ENCODE measurements at places on chromosomes 1 and 21.

DNA sequence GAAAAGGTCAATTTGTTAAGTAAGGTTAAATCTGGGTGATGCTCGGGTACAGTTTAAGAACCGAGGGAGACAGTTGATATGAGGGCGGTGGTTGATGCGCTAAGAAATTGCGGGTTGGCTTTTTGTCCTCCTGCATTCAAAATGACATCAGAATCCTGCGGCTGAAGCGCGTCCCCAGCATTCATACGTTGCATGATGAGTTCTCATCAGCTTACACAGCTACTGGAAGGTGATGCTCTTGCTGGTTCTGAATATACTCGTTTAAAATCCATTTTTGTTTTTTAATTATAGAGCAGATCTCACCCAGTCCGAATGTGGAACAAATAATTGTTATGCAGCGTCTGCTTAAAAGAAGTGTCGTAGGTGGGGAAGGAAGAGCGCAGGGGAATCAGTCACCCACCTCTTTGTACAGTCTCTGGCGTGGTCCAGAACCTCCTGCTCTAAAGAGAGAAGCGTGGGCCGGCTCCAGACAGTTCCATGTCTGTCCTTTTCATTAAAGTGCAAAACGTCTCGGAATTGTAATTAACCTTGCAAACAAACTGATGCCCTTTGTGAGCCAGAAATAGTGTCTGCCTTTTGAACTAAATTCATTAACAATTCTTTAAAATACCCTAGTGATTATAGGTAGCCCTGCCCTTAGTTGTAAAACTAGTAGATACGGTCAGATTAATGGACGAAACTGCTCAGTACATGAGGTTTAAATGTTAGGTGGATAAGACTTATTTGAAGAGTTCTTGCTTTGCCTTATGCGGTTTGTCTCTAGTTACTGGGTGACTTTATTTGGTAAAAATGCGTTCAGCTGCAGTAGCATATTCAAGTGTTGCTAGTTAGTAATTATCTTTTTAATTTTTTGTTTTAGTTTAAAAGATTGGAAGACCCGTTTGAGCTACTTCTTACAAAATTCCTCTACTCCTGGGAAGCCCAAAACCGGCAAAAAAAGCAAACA lies 741 bp downstream of the RGS2 start:
- no peak for DNase-seq

- DNase-seq = no peak
Observed at GRCh38 chr21:35063428-35064172, 14.5 kb upstream of the RUNX1 start.

- no peak for DNase-seq
Observed at GRCh38 chr1:62209931-62210595, 15.4 kb downstream of the L1TD1 start.

GRCh38 chr21:26814386-26814785 lies 30.8 kb downstream of the ADAMTS1 start:
- DNase-seq = no peak

GRCh38 chr1:23634840-23635651 lies 56.6 kb upstream of the RPL11 start:
- peak; percentile 87 for DNase-seq

GRCh38 chr1:56429288-56429687 lies 150.1 kb downstream of the PLPP3 start:
- DNase-seq = no peak

DNA sequence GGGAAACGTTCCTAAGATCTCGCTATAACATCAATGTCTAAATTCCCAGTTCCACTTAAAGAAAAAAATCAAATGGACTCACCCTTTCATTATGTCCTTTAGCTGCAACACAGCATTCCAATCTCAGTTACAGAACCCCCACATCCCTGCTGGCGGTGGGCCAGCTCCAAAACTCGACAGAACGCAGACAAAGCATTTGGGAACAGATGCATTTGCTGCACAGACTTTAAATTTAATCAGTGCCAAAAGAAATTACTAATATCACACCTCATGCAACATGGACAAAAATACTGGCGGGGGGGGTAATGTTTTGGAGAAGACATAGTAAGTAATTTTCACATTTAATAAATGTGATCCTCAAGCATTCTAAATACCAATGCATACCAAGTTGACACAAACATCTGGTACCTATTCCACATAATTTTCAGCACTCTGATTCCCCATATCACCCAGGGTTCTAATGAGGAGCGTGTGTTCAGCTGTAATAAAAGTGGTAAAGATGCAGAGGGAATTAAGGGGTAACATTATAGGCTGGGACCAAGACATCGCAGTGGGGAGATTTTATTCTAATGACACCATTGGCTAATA lies 79.7 kb downstream of the TGFBR3 start:
- DNase-seq = no peak

DNA sequence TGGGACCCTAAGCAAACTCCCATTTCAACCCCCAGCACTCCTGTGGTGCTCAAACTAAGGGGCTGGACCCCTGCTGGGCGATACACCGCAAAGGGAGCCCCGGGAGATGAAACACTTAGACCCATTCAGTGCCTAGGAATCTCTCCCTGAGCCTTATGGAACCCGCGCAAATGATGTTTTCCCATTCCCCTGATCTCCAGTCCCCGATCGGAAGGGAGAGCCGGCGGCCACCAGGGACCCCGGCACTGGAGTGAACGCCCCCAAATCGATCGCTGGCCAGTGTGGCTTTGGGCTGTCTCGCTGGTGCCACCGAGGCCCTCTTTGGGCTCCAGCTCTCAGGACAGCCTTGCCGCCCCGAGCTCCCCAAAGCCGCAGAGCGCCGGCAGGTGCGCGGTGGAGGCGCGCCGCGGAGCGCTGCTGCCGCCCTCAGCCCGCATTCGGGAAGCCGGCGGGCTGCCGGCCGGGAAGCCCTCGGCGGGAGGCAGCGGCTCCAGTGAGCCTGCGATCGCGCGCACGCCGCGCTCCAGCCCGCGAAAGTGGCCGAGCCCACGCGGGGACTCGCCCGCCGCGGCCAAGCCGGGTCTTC lies 1.1 kb downstream of the PLXNA2 start:
- DNase-seq = no peak

GRCh38 chr1:30190511-30191153 lies 532.8 kb downstream of the MATN1 start:
- peak; percentile 51 for DNase-seq

DNA sequence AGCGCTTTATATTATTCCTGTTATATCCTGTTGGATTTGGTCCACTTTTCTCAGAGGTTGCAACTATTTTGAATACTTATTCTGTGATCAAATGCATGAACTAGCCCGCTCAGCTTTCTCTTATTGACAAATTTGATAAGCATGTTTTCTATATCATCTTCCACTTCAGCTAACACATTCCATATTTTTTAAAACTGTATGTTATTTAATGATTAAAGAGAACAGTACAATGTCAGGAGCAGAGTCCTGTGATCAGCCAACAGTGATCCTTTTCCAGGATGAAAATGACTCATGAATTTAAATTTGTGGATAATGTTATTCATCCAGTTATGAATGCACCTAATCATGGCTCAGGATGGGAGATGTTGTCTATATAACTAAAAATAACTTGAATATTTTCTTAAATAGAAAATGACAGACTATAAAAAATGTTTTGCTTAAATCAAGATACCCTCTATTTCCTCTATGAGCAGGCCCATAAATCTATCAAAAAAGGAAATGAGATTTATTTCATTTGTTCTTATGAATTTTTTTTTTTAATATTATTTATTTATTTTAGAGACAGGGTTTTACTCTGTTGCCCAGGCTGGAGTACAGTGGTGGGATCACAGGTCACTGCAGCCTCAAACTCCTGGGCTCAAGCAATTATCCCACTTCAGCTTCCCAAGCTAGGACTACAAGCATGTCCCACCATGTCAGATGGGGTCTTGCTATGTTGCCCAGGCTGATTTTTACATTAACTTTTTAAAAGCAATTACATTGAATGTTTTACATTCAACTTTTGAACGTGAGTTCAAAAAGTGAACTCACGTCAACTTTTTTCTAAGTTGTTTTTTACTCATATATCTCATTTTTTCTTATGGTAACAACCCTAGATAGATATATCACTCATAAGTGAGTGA lies 12.5 kb downstream of the BPNT1 start:
- no peak for DNase-seq

DNA sequence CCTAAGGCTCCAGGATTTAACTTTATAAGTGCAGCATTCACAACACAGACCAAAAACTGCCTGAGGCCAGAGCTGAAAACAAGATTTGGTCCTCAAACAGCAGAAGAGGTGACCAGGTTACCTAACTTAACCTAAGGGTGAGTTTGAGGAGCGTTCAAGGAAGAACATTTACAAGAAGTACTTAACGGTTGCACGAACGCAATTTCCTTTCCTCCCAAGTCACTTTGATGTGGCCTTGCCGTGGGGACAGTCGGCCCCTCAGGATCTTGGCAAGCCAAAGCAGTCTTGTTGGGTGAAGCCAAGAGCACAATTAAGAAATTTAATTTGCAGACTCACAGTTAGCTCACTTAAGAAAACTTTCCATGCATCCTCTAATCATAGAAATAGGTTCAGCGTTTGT lies 202.6 kb upstream of the COA6 start:
- DNase-seq = no peak

DNA sequence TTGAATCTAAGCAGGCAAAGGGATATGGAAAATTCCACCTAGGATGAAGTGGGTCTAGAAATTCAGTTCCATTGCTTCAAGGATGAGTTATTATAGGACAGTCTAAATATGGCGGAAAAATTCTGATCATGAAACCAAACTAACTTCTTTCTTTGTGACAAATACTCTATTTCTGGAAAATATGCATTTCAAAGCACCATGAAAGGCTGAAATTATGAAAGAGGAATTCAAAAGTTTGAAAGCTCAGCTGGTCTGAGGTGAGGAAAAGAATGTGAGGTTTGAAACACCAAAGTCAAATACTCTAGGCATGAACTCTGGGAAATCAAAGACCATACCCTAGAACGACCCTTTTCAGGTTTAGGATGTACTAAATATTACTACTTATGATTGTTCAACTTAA lies 36.4 kb upstream of the COL11A1 start:
- DNase-seq = no peak

DNA sequence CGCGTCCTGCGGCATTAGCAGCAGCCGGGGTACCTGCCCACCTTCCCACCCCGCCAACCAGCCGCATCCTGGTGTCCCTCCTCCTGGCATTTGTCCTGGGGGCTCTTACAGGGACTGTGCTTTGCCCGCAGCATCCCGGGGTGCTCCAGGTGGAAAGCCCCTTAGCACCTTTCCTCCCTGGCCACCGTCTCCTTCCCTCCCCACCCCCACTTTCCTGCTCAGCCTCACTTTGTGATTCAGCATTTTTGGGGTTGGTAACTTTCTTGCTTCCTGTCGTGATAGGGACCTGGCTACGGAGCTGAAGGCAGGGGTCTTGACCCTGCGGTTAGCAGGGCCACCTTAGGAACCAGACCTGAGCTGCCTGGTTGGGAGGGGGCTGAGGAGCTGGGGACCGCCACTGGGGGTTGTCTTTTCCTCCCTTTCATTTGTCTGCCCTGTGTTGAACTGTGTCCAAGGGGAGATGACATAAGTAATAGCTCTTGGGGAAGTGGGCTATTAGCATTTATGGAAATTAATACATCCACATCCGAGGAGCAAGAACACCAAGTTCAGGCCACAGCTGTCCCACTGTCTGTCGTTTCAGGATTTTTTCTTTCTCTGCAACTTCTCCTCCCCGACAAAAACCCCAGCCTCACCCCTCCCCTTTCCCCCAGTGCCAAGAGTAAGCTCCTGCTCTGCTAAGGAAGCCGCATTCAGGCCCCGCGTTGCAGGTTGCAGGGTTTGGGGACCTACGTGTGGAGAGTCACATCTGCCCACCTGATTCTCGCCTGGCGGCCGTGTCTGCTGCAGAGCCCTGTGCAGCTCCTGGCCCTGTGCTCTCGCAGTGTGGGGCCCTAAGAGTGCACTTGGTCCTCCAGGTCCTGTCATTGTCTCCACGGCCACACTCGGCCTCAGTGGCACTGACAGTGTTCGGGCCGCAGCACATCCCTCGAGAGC lies 1.6 kb upstream of the NPHP4 start:
- DNase-seq = no peak

DNA sequence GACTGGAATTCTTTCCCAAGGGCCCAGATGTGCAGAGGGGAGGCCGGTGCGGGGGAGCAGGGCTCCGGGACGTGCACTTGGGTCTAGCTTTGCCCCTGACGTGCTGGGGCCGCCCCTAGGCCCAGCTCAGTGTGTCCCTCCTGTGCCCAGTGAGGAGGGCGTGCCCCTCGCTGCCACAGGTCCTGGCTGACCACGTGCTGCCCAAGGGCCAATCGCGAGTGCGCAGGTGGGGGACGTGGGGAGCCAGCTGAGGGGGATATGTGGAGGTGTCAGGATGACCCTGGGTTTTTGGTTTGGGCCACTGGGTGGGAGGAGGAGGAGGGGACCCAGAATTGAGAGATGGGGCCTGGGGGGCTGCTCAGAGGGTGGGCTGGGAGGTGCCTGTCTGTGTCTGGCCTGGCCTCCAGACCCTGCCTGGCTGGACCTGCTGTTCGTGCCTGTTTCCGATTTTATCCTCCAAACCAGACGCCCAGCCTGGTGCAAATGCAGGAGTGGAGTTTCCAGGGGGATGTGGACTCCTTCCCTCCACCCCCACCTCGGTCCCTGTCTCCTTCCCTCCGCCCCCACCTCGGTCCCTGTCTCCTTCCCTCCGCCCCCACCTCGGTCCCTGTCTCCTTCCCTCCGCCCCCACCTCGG lies 6.1 kb upstream of the RNF223 start:
- no peak for DNase-seq

- DNase-seq = no peak
Observed at GRCh38 chr1:76577525-76578185, 289.6 kb upstream of the ST6GALNAC5 start.

- DNase-seq = no peak
Observed at GRCh38 chr1:165143437-165144065, 213.0 kb downstream of the LMX1A start.

GRCh38 chr1:94858276-94858675 lies 38.1 kb downstream of the SLC44A3 start:
- no peak for DNase-seq

DNA sequence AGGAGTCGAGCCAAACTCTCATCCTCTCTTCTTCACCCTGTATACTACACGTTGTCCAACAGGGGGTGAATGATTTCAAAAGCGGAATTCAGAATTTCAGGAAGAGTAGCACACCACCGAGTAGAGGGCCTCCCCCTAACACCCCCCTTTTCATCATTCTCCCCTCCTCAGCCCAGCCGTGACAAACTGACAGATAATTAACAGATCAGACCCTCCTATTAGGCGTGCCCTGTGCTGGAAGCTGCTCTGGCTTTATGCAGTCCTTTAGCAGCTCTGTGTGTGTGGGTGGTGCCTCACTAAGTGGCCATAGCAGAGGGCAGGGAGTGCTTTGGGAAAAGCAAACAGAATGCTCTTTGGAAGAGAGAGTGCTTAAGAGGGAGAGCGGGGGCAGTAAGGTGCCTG lies 44.3 kb downstream of the PEX14 start:
- no peak for DNase-seq

GRCh38 chr1:96966536-96967138 lies 245.1 kb downstream of the PTBP2 start:
- DNase-seq = peak; percentile 92

- DNase-seq = peak; percentile 51
Observed at GRCh38 chr21:44695641-44696040, 1.3 kb upstream of the KRTAP10-12 start.

Data from osteocyte (in vitro differentiated cells).